ENCODE measurements at places on chromosomes 1 and 21.

DNA sequence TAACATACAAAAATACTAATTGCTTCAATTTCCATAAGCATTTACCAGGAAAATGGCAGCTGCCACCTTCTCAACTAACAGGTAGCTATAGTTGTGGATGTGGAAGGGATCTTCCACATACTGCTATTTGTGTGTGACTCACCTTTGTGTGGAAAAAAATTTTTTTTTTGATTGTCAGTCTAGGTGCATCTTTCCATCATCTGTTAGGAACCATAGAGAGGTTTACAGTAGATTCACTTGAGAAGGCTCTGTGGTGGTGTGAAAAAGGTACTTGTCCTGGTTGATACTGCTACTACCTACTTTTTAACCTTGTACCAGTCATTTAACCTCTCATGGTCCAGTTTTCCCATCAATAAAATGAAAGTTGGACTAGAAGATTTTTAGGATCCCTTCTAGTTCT, 12.9 kb downstream of the DDX20 start:
- DNase-seq, result no peak

DNA sequence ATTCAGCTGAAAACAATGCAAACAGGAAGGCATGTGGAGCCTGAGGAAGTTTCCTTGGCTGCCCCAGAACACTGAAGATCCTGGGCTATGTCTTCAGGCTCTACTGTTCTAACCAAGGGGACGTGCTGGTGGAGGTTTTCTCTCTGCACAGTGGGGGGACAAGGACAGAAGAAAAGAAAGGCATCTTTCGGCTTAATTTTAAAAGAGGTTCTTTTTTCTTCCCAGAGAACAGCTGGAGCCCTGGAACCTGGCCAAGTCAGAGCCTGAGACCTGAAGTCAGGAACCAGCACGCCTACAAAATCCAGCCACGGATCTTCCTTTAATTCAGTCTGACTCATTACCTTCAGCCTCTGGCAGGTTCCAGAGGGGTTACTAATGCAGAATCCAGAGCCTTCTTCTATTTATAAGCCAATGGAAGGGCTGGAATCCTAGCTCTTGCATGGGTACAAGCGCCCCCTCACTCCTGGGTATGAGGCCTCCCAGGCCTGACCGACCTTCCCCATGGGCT, 19.8 kb downstream of the CTNNBIP1 start:
- no peak for DNase-seq

- DNase-seq, result no peak
Observed at GRCh38 chr1:181772714-181773113, 288.8 kb downstream of the ZNF648 start.

GRCh38 chr1:220249522-220249921, 22.7 kb downstream of the RAB3GAP2 start:
- no peak for DNase-seq

GRCh38 chr1:54580856-54581550, 33.0 kb downstream of the ACOT11 start:
- no peak for DNase-seq

DNA sequence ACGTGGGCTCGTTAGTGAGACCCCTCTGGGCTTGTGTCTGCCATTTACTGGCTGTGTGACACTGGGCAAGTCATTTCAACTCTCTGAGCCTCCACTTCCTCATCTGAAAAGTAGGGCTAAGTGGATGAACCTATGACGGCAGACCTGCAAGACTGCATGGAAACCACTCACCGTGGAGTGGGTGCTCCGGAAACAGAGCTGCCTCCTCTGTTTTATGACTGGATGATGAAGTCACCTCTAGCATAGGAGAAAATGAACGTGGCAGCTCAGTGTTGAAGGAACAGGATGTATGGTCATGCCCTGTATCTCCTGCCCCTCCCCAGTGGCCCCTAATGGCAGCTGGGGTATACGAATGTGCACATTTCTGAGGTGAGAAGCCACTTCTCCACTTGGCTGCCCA, 40.5 kb downstream of the STPG1 start:
- no peak for DNase-seq

- DNase-seq, result no peak
Observed at GRCh38 chr1:53273526-53273925, 35.2 kb upstream of the MAGOH start.

- DNase-seq, result no peak
Observed at GRCh38 chr1:93414749-93415148, 33.2 kb upstream of the FNBP1L start.

GRCh38 chr1:246787781-246788513, 63.7 kb downstream of the SCCPDH start:
- no peak for DNase-seq

GRCh38 chr1:203891950-203892349, 30.6 kb downstream of the SNRPE start:
- no peak for DNase-seq

DNA sequence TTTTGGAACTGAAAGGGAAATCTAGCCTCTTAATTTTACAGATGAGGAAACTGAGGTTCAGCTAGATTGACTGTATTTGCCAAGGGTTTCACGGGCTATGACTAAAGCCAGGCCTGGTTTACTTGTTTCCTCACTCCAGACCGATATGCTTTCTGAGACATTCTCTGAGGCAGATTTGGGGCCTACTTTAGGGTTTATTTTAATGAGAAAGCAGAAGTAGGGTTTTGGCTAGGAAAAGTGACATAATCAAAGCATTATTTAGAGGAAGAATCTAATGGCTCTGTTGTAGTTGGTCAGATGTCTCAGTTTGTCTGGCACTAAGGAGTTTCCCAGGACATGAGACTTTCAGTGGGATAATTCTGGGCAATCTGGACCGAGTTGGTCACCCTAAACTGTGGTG, 1.5 kb upstream of the RPTN start:
- no peak for DNase-seq

GRCh38 chr1:39132505-39133339, 71.8 kb upstream of the MACF1 start:
- no peak for DNase-seq

DNA sequence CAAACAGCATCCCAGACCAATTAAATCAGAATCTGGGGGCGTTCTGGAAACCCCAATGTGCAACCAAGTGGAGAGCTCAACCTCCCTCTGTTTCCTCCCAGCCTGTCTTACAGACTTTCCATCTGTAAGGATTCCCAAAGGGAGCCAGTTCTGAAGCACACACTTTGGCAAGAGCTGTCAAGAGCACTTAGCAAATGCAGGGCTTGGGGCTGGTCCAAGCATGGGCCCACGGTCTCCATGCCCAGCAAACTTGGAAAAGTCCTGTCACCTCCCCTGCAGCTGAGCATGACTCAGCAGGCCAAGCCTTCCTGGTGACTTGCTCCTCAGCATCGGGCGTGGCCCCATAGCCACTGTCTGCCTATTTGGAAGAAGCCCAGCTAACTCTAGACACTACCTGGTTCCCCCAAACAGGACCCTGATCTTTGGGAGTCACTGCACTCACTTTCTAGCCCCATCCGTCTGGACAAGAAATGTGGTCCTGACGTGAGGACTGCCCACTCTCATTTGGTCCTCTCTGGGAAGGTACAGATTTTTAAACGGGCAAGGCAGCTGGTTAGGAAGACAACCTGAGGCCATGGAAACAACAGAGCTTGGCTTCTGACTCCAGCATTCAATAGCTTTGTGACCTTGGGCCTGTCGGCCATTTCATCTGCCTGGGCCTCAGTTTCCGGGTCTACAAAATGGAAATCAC, 16.9 kb downstream of the SLC2A1 start:
- no peak for DNase-seq

DNA sequence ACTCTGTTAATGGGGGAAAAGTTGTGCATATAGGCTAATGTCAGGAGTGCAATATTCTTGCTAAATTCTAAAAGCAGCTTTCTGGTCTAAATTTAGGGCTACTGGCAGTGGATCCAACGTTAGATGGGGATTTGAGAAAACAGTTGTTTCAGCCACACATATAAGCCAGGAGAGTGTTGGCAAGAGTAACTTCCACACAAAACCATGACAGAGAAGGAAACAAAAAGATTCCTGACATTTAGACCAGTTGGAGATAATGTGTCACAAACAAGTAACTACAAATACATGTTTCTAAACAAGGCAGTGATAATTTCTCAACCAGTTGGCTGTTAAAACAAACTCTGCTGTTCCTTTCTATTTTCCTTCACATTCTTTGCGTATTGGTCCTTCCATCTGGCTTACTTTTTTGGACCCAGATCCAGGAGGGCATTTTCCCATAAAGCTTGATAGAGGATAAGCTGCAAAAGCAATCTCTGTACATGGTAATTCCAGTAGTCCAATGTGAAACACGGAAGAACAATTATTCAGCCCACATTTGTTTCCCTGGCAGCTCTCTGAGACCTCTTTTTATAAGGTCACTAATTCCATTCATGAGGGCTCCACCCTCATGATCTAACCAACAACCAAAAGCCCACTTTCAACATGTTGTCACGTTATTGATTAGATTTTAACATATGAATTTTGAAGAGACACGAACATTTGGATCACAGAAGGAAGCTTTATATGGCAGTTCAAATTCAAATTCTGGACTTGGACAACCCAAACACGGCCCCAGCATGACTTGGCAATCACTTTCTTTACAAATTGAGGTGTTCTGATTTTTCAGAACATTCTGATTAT, 1888.6 kb downstream of the MRPL39 start:
- DNase-seq, result no peak

DNA sequence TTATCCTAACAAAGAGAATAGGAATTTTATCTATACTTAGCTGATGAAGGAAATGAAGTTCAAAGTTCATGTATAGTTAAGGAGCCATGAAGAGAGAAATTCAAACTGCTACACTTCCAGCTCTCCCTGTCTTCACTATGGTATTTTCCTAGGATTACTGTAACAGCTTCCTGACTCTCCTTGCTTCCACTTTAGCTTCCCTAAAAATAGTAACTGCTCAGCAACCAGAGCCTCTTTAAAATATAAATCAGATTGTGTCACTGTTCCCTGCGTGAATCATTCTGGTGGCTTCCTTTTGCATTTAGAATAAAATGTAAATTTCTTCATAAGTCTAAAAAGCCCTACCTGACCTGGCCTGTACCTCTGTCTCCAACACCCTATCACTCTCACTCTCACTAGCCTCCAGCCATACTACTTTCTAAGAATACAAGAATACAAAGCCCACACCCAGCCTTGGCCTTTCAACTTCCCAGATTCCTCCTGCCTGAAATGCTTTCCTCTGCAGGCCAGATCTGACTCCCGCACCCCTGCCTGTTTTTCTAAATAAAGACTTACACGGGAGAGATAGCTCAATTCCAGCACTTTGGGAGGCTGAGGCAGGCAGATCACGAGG, 30.5 kb downstream of the OR10J1 start:
- DNase-seq, result no peak

- no peak for DNase-seq
Observed at GRCh38 chr1:195970209-195970608, 638.0 kb downstream of the KCNT2 start.

- DNase-seq, result no peak
Observed at GRCh38 chr1:26874896-26875295, 11.9 kb downstream of the SFN start.

DNA sequence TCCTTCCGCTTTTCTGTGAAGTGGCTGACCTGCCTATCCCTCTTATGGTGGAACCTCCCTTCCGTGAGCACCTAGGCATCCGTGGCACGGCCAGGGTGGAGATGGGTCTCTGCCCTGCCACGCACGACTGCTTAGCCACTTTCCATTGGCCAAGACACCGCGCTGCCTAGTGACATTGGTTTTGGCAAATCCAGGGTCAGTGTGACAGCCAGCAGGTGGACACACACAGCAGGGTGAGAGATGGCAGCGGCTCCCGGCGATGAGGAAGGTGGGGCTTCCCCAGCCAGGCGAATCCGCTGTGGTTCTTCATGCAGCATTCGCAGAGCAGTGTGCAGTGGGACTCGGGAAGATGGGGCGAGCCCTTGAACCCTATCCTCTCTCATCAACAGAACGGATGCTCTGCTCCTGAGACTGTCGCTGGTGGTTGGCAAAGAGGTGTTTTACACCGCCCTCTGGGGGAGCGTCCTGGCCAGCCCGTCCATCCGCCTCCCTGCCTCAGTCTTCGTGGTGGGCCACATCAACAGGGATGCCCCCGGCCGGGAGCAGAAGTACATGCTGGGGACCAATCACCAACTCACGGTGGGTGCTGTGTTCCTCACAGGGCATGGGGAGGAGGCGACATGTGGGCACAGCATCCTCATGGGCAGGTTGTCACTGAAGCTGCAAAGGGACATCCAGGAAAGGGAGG, 51.8 kb downstream of the DOP1B start:
- no peak for DNase-seq

DNA sequence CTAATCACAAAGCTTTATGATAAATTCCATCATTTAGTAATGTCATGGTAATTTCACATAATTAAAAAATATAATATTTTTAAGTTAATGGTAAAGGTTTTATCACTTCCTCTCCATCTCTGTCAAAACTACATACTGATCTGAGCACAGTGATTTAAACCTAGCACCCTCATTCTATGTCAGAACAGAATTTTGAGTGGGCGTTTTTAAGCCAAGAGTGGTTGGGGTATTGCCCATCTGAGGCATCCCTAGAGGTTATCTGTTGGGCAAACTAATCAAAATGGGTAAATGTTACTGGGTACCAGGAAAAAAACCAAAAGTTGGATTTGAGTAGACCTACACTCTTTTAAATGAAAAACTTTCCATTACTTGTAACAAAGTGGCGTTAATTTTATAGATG, 100.7 kb upstream of the GFI1 start:
- DNase-seq, result peak; percentile 52

GRCh38 chr21:46098303-46099141, 610 bp downstream of the COL6A2 start:
- no peak for DNase-seq

DNA sequence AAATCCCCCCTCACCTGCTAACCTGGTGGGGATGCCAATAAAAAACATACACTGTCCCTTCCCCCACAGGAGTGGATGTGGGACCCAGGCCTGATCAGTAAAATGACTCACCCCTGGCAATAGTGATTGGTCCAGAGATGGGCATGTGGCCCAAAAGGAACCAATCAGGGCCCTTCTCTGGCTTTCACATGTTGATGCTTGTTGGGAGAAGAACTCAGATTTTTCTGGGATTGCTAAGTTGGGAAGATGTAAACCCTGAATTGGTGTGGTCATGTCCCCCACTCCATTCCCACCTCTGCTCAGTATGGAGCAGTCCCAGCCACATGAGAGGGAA, 43.6 kb upstream of the ACTL8 start:
- DNase-seq, result no peak

- DNase-seq, result no peak
Observed at GRCh38 chr1:159205225-159205624, 550 bp downstream of the ACKR1 start.

DNA sequence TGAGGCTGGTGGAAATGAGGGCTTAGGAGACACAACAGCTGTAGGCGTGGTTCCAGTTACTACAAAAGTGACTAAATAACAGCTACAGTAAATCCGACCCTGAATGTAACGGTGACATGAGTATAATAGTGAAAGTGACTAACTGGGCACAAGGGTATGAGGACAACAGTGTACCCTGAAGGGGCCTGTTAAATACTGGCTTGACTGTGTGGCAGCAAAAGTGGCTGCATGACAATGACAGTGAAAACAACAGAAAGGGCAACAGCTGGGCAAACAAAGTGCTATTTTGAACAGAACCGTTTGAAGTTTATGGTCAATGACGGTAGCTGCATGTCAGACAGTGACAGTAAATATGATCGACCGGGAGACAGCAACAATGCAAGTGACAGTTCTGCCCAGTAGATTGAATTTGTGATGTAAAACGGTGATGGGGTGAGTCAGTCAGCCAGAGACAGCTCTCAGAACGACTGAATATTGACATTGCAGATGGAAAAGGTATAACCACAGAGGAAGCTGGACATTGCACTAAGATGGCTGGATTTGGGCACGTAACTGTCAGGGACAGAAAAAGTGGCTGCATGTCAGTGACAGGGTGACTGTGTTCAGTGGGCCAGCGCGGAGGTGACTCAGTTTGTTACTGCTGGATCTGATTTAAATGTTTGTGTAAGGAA, 1.2 kb upstream of the ZBTB40 start:
- no peak for DNase-seq

GRCh38 chr1:214492401-214493075, 58.9 kb downstream of the PTPN14 start:
- DNase-seq, result no peak
